ENCODE measurements at places on chromosomes 5 and 9.

DNA sequence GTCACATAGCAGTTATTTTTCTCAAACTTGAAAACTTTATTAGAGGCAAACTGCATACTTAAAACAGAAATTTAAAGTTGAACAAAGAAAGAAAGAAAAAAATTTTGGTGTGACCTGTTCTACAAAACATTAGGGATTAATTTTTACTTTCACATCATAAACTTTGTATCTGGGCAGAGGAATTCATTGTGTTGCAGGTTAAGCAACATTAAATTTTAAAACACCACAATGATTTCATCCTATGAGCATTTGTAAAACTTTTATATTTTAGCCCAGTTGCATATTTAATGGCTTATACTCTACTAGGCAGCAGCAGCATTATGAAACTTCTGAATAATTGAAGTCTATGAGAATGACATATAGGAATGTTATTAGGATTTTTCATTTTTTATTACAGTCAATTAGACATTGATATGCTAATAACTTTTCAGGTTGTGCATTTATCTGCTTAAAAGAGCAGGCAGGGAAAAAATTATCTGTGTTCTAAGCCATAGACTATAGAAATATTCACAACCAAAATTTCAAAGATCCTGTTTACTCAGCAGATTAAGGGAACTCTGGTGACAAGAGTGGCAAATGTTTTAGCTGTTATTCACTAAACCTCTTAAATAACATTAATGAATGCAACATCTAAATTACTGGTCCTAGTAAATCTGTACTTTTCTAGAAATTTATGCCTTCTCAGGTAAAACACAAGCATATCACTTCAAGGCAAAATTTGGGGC lies 1088.5 kb upstream of the CDH6 start:
- DNase-seq: no peak

GRCh38 chr5:6498968-6499367 lies 50.3 kb downstream of the UBE2QL1 start:
- DNase-seq: no peak

DNA sequence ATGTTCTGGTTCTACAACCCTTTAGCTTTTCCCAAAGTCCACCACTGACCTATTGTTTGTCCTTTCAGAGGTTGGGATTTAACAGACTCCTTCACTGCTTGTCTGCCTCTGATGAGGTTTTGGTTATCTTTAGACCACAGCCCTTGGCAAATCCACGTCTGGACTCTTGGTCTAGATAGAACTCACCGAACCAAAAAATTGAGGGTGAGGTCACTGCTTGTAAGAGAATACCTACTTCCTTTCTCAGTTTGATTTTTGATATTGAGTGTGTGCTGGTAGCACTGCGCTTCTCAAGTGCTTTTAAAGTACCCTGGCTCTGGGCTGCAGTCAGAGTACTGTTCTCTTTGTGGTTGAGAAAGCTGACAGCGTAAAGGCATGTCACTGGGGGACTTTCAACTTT lies 61.7 kb downstream of the JMY start:
- peak; percentile 58 for DNase-seq

- no peak for DNase-seq
Observed at GRCh38 chr5:126384985-126385384, 38.2 kb upstream of the GRAMD2B start.

GRCh38 chr9:87216897-87217455 lies 269.7 kb upstream of the GAS1 start:
- no peak for DNase-seq

DNA sequence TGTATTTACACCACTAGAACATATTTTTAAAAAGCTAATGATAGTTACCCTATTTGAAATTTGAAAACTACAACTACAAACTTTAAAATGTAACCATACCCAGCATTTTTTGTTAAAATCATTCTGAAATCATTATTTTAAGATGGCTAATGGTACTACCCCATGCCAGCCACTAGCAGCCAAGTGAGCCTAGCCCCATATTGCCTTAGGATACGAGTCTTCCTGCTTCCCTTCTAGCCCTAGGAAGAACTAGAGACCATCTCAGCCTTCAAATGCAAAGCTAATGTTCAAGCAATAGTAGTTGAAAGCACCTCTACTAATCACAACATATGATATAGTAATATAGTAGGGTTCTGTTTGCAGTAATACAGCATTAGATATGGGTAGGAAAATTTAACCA lies 24.0 kb upstream of the VCAN start:
- DNase-seq: no peak

GRCh38 chr9:19230355-19231125 lies at the start of gene DENND4C:
Gene DENND4C, plus strand, starts transcription at chr9:19230693. Its CDS starts 45,482 bp downstream, at chr9:19276175.
- peak; percentile 58 for DNase-seq

DNA sequence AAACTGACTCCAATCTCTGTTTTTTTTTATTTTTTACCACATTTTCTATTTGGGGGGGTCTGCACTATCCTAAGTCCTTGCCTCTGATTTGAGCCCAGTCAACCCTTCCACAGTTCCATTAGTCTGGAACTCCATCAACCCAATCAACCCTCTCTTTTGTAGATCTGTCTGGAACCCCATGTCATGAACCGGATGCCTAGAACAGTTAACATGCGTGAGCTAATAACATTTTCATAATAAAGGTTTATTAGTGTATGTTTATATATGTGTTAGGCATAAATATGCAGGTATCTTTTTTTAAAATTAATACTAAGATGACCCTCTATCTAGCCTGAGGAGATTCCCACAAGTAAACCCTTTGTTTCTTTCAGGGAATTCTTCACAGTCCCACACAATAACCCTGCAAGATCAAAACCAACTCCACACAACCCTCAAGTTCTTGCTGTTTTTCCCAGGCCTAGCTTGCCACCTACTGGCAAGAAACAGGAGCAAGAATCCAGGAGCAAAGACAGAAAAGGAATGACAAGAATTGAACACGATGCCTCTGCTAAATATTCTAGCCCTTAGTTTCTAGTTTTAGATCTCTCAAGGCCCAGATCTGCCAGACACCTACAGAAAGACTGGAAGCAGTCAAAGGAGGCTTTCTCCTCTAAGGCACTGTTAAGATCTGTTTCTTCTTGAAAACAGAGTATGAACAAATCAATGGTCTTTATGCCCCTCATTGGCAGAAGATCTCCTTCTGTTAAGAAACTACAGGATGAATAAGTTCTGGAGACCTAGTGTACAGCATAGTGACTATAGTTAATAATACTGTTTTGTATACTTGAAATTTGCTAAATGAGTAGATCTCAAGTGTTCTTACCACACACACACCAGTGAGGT lies 100.4 kb downstream of the TRIM36 start:
- no peak for DNase-seq

GRCh38 chr5:543755-544674 lies 19.8 kb upstream of the SLC9A3 start:
- DNase-seq: no peak

DNA sequence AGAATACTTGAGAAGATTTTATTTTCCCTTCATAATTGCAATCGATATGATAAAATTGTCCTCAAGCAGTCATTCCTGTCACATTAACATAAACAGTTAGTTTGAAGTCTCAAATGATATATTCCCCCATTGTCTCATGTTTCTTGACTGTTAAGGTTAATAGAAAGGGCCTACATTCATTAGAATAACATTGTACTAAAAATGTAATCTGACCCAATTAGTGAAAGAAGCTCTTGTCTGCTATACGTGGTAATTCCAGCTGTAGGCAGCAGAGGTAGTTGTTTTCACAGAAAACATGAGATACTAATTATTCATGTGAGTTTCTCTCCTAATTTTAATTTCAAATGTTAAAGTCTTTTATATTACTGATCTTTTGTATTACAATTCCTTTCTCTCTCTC lies 25.9 kb upstream of the AP3B1 start:
- peak; percentile 13 for DNase-seq

DNA sequence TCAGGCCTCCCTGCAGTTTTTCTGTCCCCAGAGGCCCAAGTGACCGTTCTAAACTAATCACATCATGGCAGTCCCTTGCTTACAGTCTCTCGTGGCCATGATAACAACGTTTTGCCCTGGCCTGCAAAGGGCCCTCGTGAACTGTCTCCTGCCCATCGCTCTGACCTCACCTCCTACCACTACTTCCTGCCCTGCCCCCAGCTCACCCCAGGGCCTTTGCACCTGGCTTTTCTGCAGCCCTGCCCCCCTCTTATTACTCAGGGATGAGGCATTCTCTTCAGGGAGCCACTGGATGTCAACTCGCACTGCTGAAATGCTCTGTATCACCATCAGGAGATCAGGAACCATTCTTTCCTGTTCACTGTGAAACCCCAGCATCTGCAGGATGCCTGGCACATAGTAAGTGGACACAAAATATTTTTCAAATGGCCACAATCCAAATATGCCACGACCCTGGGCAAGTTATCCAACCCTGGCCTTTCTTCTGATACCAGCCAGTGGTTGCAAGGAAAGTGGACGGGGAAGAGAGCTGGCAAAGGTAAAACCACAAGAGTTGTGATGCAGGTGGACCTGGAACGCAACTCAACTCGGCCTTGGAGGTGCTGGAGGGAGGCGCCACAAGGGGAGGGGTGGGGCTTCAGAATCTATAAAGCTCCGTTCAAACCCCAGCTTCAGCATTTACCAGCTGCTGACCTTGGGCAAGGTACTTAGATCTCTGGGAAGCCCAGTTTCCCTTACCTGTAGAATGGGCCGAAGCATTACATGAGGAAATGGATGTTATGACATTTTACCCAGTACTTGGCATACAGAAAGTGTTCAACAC lies 1.7 kb downstream of the SNCB start:
- no peak for DNase-seq

- no peak for DNase-seq
Observed at GRCh38 chr5:114419067-114419388, 57.2 kb downstream of the KCNN2 start.

DNA sequence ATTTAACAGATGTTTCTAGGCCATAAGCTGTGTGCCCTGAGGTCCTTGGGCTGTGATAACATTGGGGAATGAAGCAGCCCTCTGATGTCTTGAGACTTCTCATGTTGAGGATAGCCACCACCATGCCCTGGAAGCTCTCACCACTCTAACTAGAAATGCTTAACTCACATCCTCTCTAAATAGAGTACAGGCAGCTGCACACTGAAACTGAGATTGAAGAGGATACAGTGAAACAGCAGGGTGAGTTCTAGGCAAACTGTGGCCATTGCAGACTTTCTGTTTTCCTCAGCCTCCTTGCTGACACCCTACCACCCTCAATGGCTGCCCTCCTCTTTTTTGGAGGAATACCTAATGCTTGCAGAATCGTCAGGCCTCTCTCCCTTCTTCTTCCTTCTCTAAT lies 22.4 kb downstream of the UTP15 start:
- DNase-seq: no peak

DNA sequence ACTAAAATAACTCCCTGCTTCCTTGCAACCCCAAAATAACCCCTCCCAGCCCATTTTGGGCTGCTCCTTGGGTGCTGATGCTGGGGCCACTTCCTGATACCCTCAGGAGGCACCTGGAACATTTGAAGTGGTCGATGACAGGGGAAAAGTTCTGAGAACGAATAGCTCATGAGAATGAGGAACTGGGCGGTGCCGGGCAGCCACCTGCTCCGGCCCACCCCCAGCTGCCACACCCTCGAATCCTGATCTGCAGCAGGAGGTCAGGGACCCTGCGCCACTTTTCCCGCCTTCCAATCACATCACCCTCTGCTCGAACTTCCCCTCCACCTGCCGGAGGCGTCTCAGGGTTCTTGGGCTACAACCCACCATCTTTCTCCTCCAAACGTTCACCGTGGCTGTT lies 19.7 kb downstream of the HRH2 start:
- DNase-seq: no peak

- DNase-seq: no peak
Observed at GRCh38 chr9:91395553-91396471, 27.8 kb downstream of the NFIL3 start.

- DNase-seq: no peak
Observed at GRCh38 chr5:54520940-54521339, 3.4 kb downstream of the SNX18 start.

DNA sequence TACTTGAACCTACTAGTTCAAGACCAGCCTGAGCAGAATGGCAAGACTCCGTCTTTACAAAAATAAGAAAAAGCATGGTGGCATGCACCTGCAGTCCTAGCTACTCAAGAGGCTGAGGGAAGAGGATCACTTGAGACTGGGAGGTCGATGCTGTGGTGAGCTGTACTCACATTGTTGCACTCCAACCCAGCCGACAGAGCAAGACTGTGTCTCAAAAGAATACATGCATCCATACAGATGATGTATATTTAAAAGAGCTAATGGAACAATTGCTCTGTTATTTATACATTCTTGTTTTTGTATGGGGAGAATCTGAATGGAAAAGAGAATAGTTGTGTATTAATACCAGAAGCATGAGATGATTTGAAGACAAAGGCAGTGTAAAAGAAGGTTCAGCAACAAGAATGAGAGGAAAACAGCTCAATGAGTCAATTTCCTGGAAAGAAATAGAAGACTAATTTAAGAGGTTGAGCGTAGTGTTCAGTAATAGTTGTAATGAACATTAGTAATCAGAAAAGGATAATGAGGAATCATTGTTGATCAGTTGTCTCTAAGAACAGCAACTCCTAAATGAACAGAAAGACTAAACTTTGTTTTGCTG lies 1.9 kb upstream of the LRRC70 start:
- no peak for DNase-seq

GRCh38 chr5:149345892-149346222 lies 558 bp downstream of the GRPEL2 start:
- DNase-seq: peak; percentile 17

DNA sequence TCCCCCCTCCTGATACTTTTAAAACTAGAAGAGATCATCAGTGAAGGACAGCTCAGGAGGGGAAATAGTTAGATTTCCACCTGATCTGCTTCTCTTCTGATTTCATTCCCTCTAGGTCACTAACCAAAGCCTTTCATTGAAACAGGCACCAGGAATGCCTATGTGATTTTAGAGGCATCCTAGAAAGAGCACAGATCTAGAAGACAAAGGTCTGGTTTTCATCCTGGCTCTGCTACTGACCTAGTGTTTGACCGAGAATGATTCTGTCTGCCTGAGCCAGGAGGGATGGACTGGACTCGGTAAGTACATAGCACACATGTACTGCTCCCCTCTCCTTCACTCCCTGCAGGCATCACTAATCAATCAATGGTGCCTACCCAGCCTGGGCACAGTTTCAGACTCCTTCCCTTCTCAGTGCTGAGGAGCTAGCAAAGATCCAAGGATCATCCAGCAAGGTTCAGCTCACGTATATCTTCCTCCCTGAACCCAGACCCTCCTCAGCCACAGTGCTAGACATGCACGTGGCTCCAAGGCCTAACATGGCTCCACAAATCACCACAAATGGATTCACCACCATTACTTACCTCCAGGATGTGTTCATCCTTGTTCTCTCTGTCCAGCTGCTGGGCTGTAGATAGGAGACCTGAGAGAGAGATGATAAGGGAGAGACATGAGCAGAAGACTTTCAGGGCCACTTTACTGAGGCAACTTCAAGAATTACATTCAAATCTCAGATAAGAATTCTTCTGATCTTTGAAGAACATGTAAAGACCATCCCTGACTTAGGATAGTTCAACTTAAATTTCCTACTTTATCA lies 35.2 kb downstream of the FAT2 start:
- no peak for DNase-seq
